ENCODE measurements at places on chromosomes 7 and 10.

DNA sequence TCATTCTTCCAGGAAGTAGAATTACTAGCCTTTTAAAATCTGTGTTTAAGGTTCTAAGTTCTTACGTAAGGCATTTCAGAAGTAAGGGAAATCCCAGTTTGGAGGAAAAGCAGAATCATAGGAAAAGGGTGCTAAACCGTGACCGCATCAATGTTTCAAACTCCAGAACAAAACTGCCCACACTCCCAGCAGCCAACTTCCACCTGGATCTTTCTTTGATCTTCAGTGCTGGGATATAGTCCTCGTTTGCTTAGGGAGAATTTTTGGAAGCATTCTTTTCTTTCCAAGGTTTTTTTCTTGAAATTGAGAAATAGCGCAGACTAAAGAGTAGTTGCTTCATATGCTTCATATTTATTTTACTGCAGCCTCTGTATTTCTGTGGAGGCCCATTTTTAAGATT is 8.9 kb downstream of the PROSER2 start:
- DNase-seq: no peak

GRCh38 chr7:80253653-80254052 is 119.0 kb downstream of the GNAI1 start:
- DNase-seq: no peak

DNA sequence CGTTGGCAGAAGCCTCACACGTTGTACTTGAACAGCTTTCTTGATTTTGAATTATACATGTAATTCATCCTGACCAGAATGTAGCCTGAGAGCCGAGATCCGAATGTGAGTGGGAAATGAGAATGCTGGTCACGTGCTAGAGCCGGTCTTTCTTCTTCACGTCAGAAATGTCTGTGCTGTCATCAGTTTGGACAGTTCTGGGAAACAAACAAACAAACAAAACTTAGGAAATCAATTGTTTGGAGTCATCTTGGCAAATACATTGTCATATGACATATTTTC is 729.8 kb downstream of the LRMDA start:
- no peak for DNase-seq

- no peak for DNase-seq
Measured at GRCh38 chr7:122006687-122007086, 133.7 kb downstream of the PTPRZ1 start.

- DNase-seq: no peak
Measured at GRCh38 chr7:68317476-68317875, 1280.8 kb upstream of the AUTS2 start.

- DNase-seq: no peak
Measured at GRCh38 chr10:126334272-126334671, 54.0 kb downstream of the ADAM12 start.

GRCh38 chr7:138833596-138833995 is 35.6 kb upstream of the ATP6V0A4 start:
- DNase-seq: peak; percentile 43

DNA sequence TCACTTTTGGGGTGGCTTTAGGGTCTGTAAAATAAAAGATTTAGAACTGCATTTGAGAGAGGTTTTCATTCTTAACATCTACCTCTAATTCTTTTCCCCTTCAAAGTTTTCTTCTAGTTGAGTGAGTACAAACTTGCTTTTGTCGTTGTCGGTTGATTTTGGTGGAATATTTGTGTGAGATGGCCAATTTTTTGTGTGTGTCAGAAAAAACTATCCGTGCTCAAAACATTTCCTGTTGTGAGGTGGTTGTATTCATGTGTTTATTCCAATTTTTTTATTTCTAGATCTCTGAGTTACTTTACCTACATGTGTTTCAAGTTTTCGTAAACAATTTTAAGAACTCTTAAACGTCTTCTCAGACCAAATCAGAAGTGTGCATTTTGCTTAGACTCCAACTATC is 1.6 kb downstream of the AHR start:
- no peak for DNase-seq

GRCh38 chr10:101103430-101103829 is 27.7 kb upstream of the TLX1 start:
- no peak for DNase-seq

- no peak for DNase-seq
Measured at GRCh38 chr10:116756277-116756676, 13.9 kb upstream of the HSPA12A start.

DNA sequence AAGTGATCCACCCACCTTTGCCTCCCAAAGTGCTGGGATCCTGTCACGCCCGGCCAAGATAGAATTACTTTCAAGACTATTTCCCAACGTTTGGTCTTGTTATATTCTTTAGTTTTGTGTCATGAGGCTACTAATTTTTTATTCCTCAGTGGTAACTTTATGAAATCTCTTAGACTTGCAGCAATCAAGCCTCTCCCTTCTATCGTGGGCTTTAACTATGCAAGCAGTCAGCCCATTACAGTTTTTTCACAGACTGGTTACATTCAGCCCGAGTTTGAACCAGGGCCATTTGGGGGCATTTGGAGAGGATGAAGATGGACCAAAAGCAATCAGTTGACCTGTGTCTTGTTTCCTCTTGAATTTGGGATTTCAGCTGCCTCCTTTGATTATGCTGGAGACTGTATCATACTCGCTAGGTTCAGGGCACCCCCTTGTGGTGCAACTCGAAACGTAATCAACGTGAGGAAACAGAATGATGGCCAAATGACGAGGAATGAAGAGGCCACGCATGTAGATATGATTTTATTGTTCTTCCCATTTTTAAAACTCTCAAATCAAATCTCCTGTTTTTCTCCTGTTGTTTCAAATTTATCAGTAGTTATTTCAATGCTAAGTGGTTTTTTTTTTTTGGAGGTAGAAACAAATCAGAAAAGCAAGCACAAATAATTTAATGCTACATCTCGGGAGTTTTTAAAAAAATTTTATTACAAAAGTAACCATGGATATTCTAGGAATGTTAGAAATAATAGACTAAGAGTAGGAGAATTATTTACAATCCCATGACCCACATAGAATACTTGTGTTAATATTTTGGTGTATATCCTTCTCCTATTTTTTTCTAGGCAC is 151.6 kb downstream of the KIAA1217 start:
- peak; percentile 56 for DNase-seq

DNA sequence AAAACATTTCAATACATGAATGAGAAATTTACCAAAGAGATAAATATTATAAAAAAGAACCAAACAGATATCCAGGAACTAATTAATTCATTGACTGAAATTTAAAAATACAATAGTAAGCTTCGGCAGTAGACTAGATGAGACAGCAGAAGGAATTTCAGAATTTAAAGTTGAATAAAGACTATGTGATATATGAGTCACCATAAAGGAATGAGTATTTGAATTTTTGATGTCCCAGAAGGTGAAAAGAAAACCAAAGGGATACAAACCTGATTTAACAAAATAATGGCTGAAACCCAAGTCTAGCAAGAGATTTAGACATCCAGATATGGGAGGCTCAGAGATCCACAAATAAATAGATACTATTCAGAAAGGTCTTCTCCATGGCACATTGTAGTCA is 623.9 kb upstream of the FOXK1 start:
- no peak for DNase-seq

DNA sequence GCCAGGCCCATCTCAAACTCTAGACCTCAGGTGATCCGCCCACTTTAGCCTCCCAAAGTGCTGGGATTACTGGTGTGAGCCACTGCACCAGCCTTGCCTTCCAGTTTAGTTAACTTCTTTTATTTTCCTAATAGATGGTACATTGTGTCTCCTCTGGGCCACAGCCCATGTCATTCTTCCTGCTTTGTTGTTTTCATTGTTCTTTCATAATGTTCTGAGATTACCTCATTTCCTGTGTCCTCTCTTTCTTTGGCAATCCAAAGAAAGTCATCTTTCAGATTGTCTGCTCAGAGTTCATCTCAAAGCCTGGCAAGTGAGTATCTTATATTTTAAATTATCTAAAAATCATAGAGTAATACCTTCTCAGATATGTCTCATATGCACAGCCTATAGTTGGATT is at the start of gene OLAH:
TSS of gene OLAH (plus strand) at position 270 of the 400 bp plus-strand sequence. CDS start 3,346 bp downstream, outside the sequence.
- DNase-seq: peak; percentile 7

DNA sequence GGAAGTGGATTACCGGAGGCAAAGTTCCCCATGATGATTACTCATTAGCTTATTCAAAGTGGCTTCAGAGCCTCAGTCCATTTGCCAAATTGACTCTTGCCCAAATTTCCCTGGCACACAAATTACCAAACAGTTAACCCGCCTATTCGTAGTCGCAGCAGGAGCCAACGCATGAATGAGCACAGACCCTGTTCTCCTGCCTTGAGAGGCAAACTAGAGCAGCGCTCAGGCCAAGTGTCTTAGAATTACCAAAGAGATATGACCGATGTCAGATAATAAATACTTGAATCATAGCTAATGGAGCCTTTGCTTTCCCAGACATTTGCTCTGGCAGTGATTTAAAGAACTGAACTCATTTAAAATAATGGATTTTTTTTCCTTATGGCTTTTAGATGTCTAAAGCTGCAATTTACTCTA is 64.9 kb downstream of the CTTNBP2 start:
- no peak for DNase-seq

DNA sequence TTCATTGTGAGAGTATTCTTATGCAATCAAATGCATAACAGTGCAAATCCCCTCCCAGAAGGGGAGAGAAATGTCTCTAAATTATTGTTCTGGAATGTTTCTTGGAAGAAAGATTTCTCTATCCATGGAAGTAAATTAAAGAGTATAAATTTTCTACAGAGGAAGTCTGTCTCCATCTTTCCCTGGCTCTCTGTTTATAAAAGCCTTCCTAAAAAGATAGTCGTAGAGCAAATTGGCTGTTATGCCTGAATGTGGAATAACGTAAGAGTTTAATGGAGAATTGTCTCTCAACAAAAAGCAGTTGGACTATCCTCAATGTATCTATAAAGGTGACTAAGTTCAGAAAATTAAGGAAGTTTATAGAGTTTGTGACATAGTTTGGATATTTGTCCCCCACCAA is 76.3 kb downstream of the GNAT3 start:
- DNase-seq: no peak

DNA sequence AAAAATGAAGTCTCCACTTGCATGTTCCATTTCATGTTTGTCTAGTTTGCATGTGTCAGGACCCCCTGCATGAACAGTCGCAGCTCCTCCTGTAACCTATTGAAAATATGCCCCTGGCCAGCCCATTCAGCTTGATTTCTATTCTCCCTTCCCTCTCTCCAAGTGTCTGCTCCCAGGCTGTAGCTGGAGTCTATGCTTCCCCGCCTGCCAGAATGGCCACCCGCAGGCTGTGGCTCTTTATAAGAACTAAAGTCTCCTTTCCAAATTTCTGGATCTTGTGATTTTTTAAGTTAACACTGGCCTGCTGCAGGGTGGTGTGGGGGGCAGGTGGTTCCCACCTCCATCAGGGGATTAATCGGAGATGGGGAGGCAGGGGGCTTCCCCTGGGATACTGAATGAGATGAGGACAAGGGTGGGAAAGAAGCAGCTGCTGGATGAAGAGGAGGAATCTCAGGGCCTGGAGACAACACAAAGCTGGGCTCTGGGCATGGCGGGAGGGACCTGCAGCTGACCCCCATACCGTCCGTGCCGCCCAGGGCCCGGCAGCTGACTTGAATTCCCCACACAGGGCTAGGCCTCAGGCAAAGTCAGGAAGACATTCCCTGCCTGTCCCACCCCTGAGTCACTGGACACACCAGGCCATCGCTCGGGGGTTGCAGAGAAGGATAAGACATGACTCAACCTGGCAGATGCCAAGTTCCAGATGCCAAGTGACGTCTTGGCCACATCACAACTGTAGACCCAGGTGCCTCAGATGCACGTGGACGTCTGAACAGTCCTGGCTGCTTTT is 399.5 kb upstream of the FOXK1 start:
- no peak for DNase-seq

DNA sequence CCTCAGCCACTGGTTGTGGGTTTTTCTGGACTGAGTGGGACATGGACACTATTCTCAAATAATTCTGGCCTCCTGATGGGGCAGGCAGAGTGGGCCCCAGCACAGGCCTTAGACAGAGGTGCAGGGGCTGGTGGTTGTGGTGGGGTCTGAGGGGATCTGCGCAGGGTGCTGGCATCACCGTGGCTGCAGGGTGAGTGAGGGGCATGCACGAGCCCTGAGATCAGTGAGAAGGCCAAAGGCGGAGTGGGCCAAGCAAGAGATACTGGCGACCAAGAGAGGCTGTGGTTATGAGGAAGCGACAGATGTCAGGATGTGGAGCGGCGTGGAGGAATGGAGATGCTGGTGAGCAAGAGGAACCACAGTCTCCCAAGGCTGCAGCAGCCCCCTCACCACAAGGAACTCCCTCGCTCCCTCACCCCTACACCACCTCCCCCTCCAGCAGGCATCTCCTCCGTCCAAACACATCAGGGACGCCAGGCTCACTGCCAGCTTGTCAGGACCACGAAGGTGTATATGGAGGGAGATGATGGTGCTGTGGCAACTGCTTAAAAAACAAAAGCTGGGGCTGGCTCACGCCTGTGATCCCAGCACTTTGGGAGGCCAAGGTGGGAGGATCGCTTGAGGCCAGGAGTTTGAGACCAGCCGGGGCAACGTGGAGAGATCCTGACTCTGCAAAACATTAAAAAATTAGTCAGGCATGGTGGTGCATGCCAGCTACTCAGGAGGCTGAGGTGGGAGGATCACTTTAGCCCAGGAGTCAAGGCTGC is 9.6 kb downstream of the PRF1 start:
- DNase-seq: no peak

GRCh38 chr10:58701405-58702135 is 188.9 kb downstream of the BICC1 start:
- DNase-seq: no peak

DNA sequence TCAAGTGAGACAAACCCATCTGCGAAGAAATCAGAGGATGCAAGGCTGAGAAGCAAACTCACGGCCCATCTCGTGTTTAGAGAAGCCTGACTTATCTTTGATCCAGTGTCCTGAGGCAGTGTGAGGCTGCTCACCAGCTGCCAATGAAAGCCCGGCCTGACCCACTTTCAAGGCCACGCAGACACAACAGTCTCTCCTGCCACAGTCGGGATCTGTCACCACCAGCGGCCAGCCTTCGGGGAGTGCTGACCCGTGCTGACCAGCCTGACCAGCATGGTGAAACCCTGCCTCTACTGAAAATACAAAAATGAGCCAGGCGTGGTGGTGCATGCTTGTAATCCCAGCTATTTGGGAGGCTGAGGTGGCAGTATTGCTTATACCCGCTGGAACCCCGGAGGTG is 7.4 kb upstream of the DNAJB6 start:
- no peak for DNase-seq

- no peak for DNase-seq
Measured at GRCh38 chr7:33632840-33633525, 272.4 kb upstream of the BMPER start.

DNA sequence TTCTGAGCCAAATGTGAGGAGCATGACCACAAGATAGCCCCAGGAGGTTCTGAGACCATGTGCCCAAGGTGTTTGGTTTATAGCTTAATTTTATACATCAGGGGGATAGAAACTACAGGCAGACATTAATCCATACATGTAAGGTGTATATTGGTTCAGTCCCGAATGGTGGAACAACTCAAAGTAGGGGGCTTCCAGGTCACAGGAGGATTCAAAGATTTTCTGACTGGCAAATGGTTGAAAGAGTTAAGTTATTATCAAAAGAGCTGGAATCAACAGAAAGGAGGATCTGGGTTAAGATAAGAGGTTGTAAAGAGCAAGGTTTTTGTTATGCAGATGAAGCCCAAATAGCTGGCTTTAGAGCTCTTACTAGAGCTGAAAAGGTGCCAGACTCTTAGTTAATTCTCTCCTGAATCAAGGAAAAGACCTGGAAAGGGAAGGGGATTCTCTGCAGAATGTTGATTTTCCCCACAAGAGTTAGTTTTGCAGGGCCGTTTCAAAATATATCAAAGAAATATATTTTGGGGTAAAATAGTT is 640.0 kb downstream of the IPMK start:
- no peak for DNase-seq

Data from activated CD4-positive, alpha-beta T cell treated with anti-CD3 and anti-CD28 coated beads, Interleukin-10, Interleukin-2, amounts not matched to agents 100 ng/mL and 50 ng/mL, durations not matched to agents 16 hours and 8 hours (primary cell).